ENCODE measurements at places on chromosomes 1 and 21.

- no peak for DNase-seq
These were observed 26.1 kb downstream of the VPS13D start for GRCh38 chr1:12255913-12256312.

GRCh38 chr1:151718666-151719065 lies 2.1 kb upstream of the CELF3 start:
- DNase-seq: no peak

DNA sequence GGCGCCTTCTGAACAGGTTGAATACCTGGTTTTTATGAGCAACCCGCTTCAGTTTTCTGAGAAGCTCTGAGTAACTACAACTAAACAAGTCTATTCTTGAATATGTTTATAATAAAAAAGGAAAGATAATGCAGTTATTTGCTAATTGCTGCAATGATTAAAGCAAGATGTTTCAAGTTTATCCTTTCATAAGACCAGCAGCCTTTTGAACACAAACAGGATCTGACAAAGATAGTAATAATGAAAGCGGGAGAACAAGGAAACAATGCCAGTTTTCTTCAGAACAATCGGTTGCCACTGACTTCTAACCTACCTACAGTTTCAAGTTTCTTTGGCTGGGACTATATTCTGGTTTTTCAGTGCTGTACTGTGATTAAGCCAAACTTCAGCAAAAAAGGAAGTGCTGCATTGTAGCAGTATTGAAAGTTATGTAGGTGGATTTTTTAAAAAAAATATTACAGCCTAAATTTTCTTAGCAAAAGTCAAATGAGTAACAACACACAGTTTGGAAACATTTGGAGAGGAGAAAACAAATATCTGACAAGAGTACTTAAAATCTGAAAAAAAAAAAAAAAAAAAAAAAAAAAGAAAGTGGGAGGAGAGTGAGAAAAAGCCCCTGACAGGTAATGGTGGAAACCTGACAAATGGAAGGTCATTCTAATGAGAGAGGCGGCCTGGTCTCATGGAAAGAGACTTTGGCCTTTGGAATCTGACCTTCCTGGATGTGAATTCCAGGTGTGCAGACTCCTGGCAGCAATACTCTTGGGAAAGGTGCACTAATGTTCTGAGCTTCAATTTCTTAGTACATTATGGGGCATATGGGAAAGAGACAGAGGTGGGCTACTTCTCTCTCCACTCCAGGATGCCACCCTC lies 11.4 kb downstream of the KCNJ15 start:
- DNase-seq: no peak

DNA sequence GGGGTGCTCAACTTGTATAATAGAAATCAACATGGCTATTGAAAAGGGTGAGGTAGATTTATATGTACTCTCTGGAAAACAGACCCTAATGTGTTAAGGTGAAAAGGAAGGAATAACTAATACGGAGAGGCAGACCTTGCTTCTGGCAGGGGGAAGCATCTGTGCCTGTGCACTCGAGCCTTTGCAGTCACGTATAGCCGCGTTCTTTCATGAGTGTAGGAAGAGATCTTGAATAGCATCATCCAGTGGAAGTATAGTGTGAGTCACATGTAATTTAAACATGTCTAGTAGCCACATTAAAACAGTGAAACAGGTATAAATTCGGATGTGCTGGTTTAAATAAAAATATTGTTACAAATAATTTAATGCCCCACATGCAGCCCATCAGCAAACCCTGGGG lies 3.0 kb downstream of the A3GALT2 start:
- DNase-seq: no peak

- DNase-seq: no peak
These were observed 8.3 kb upstream of the ATAD3B start for GRCh38 chr1:1463312-1463711.

GRCh38 chr1:117959364-117959763 lies 29.8 kb downstream of the WDR3 start:
- no peak for DNase-seq

DNA sequence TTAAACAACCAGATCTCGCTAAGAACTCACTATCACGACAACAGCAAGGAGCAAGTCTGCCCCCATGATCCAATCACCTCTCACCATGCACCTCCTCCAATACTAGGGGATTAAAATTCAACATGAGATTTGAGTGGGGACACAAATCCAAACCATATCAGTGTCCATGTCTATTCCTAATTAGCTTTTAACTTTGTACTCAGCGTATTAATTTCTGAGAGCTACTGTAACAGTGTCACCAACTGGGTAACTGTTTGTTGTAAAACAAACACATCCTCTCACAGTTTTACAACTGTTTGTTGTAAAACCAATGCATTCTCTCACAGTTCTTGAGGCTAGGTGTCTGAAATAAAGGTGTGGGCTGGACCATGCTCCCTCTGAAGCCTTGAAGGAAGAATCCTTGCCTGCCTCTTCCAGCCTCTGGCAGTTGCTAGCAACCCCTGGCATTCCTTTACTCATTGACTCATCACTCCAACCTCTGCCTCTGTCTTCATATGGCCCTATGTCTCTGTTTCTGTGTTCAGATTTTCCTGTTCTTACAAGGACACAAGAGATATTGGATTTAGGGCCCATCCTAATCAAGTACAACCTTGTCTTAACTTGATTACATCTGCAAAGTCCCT lies 121.2 kb downstream of the LTN1 start:
- DNase-seq: no peak

DNA sequence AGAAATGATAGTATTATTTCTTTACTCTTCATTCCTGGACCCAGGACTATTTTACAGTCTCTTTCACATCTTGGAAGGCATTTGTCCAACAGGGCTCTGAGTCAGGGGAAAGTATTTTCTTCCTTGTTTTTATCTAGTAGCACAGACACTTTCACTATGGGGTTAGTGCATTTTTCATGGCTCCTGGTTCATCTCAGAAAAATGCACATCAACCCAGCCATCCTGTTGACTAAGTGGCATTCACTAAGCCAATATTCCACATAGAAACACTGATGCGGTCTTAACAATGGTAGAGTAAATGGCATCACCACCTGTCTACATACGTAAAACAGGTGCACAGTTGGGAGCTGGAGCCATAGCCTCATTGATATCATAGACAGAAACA lies 87.4 kb upstream of the C1orf21 start:
- DNase-seq: no peak

- no peak for DNase-seq
These were observed 57.7 kb upstream of the NUF2 start for GRCh38 chr1:163263818-163264655.

- no peak for DNase-seq
These were observed 267.4 kb downstream of the CAMTA1 start for GRCh38 chr1:7052701-7053100.

DNA sequence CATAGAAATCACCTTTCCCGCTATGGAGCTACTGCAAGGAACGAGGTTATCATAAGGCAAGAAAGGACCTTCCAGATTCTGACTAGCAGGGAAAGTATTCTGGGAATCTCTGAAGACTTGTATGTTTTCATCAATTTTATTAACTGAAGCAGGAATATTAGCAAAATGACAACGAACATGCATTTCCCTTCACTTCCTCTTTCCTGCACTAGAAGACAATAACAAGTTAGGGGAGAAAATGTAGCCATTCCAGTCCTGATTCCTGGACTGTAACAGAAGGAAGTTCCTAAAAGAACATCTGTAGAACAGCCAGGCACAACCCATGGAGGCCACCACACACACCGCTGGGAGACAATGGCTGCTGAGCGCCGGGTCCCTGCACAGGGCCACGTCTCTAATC lies 106.8 kb downstream of the RAVER2 start:
- no peak for DNase-seq

DNA sequence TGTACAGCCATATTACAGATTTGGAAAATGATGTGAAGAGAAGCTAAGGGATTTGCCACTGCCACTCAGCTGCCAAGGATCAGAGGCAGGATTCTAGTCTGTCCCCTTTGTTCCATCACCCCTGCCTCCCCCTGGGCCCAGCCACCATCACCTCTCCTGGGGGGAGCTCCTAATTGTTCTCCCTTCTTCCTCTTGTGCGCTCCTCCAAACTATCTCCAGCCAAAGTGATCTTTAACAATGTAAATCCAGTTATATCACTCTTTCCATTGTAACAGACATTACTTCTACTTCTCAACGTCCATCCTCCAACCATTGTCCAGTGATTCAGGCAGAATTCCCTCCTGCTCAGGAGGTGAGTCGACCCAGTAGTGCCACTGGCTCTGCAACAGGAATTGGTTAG lies 164.1 kb downstream of the PLPP3 start:
- no peak for DNase-seq

- no peak for DNase-seq
These were observed 118.2 kb downstream of the MAGI3 start for GRCh38 chr1:113508364-113509164.

- peak; percentile 100 for DNase-seq
These were observed at the start of gene LRRC40 for GRCh38 chr1:70205434-70206118. Gene LRRC40 (minus strand): TSS chr1:70205579. CDS start chr1:70205540, 39 bp downstream.

GRCh38 chr21:39400173-39400572 lies 45.4 kb downstream of the LCA5L start:
- no peak for DNase-seq

DNA sequence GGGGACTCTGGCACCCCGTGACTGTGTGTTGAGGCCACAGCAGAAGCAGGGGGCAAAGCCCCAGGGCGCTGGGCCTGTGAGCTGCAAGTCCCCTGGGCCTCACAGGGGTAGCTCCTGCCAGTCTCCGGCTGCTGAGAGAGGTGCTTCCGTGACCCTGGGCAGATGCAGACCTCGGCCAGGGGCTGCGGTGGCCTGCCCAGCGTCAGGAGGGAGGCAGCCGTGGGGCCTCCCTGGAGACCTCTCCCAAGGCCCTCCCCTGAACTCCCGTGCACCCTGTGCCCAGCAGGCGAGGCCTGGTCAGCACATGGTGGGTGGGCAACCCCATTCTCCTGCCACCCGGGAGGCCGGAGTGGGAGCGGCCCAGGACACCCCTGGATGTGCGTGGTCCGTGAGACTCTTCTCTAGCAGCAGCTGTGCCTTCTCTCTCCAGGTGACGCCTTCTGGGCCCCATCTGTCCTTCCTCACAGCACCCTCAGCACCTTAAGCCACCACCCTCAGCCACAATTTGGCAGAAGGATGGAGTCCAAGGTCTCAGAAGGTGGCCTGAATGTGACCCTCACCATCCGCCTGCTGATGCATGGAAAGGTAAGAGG lies 85.7 kb upstream of the COL6A1 start:
- peak; percentile 73 for DNase-seq

DNA sequence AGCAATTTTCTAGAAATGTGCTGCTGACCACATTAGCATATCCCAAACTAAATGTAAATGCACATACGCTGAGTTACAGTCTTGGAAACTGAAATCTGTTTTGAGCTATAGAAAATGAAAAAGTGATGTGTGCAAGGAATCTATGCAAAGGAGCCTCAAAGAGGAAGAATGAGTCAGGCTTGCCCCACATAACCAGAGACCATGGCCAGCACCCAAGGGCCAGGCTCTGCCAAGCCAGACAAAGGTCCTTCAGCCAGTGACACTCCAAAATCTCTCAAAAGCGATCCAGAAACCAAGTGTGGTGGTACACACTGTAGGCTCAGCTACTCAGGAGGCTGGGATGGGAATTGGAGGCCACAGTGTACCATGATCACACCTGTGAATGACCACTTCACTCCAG lies 195.2 kb downstream of the TOMM20 start:
- DNase-seq: peak; percentile 84

DNA sequence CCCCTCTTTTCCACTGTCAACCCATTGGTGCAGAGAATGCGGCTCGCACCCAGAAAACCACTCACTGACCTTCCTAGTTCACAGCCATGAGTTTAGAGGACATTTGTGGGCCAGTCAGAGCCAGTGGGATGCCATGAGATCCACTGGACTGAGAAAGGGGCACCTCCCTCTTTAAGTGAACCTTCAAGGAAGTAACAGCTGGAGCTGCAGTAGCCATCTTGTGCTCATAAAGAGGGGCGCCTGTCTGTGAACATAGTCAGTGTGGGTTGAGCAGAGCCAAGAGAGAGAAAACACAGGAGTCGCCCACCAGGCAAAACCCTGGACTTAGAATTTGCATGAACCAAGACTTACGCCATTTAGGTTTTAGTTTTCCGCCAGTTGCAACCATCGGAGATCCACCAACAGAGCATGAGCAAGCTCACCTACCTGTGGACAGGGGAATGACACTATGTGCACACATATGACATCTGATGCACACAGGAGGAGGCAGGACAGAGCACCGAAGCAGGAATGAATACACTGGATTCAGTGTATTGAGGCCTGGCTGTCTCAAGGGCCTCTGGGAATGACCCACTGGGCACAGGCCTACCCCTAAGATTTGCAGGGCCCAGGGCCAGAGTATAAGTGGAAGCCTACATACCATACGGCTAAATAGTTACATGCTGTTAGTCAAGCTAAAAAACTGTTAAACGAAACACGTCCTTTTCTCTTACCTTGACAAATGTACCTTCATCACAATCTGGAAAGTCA lies 151.6 kb downstream of the GRIK3 start:
- DNase-seq: no peak

GRCh38 chr1:109299558-109300343 lies 7.1 kb downstream of the MYBPHL start:
- DNase-seq: no peak

DNA sequence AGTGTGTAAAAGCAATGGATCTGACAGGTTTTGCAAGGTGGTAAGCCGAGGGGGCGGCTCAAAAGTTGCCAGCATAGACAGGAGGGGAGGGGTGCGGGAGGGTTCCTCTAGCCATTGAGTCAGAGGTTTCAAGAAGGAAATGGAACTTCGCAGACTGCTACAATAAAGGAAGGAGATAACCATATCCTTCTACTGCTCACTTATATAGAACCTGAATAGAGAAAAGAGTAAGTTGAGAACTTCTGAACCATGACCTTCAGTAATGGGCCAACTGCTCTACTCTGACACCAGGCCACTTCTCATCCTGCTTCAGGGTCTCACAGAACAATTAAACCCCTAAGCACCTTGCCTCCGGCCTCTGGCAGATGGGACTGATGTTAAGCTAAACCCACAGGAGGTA lies 26.3 kb upstream of the BCAR3 start:
- no peak for DNase-seq

Measured in spleen (tissue), 13 donors.